Caki2 (cell line): ENCODE measurements at places on chromosomes 7 and 10. TPM values are rescaled to one million over a fixed set of nuclear protein-coding genes. Genes with fewer than 3 reads are reported as not detected.

DNA sequence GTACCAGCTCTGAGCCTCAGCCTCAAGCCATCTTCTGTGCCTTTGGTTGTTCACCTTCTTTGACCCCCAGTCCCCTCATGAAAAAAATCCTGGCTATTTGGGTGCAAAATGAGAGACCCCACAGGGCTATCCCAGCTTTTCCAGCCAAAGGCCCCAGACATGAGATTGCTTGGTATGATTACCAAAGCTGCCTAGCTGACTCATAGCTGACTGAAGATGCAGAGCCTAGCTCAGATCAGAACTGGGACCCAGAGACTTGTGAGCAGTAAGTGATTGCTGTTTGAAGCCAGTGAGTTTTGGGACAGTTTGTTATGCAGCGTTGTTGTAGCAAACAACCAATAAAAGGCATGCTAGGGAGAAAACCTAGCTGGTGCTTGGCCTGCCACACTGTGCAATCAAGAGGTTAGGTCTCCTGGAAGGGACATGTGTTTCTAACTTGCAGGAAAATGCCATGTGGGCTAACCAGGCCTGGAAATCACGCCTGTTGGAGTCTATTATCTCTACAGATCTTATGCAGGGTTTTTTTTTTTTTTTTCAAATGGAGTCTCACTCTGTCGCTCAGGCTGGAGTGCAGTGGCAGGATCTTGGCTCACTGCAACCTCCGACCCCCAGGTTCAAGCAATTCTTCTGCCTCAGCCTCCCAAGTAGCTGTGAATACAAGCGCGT is 48.0 kb upstream of the DAGLB start:
- DNase-seq, result no peak

GRCh38 chr10:72981882-72982529 is 27.4 kb upstream of the PLA2G12B start:
- DNase-seq, result no peak

DNA sequence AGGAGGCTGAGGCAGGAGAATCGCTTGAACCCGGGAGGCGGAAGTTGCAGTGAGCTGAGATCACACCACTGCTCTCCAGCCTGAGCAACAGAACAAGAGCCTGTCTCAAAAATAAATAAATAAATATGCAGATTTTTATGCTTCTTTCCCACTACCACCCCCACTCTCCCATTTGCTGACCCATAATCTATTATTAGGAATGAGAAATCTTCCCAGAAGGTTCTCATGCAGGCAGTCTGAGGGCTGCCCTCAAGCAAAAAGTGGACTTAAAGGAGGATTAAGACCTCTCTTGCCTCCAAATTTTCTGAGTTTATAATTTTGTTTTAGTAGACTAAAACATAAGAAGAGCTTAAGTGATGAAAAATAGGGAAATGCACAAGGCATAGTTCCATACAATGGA is 85.2 kb upstream of the TOMM7 start:
- no peak for DNase-seq

DNA sequence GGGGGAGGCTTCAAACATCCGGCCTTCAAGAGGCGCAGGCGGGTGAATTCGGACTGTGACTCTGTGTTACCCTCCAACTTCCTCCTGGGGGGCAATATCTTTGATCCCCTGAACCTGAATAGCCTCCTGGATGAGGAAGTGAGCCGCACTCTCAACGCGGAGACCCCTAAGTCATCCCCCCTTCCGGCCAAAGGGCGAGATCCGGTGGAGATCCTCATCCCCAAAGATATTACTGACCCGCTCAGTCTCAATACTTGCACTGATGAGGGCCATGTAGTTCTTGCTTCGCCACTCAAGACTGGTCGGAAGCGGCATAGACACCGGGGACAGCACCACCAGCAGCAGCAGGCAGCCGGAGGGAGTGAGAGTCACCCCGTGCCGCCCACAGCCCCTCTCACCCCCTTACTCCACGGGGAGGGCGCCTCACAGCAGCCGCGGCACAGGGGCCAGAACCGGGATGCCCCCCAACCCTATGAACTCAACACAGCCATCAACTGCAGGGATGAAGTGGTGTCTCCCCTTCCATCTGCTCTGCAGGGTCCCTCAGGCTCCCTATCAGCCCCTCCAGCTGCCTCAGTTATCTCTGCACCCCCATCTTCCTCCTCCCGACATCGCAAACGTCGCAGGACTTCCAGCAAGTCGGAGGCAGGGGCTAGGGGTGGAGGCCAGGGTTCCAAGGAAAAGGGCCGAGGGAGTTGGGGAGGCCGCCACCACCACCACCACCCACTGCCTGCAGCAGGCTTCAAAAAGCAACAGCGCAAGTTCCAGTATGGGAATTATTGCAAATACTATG is 1.1 kb downstream of the MEPCE start:
- DNase-seq, result no peak

DNA sequence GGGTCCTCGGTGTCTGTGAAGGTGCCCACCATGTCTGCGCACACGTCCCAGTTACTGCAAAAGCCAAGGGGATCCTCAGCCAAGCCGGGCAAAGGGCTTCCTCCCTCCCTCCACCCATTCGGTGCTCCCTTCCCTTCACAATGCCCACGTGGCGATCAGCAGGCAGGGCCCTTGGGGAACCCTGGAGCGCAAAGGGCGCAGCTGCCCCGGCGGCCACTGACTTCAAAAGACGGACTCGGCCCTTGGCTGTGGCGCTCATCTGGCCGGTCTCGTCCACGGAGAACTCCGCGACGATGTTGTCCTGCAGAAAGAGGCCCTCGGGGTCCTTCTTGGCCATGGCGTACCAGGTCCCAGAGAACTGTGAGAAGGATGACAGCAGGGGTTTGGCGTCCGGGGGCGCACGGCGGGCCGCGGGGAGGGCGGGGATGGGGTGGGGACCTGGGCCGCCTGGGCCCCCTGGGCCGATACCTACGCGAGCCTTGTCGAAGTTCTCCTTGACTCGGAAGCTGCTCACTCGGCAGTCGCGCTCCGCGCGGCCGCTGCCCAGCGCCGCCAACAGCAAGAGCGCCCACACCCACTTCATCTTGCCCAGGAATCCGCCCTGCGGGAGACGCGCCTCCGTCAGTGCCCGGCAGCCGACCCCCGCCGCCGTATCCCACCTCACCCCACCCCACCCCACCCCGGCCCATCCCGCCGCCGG is 439 bp downstream of the RBP4 start:
- DNase-seq, result no peak

- DNase-seq, result no peak
Observed at GRCh38 chr10:49654036-49654693, 25.3 kb upstream of the C10orf53 start.

GRCh38 chr7:2967705-2968104 is 76.0 kb downstream of the CARD11 start:
- DNase-seq, result no peak

- DNase-seq, result no peak
Observed at GRCh38 chr7:117755136-117755535, 118.1 kb downstream of the CTTNBP2 start.

The ITPRID1 gene
- total RNA-seq, result not detected in 2 replicates

The SPDYE16 gene
- 2.2 TPM in 1 of 2 replicates, not detected in the other for total RNA-seq

The MRC1 gene
- not detected in 2 replicates for total RNA-seq

The ZDHHC4 gene
- total RNA-seq, result 103 and 129 TPM in 2 replicates

The TET1 gene
- 0.14 and 0.37 TPM in 2 replicates for total RNA-seq

The NAT16 gene
- not detected in 2 replicates for total RNA-seq
